ENCODE measurements at places on chromosomes 3 and 15. TPM values are rescaled to one million over a fixed set of nuclear protein-coding genes. Genes with fewer than 3 reads are reported as not detected.

DNA sequence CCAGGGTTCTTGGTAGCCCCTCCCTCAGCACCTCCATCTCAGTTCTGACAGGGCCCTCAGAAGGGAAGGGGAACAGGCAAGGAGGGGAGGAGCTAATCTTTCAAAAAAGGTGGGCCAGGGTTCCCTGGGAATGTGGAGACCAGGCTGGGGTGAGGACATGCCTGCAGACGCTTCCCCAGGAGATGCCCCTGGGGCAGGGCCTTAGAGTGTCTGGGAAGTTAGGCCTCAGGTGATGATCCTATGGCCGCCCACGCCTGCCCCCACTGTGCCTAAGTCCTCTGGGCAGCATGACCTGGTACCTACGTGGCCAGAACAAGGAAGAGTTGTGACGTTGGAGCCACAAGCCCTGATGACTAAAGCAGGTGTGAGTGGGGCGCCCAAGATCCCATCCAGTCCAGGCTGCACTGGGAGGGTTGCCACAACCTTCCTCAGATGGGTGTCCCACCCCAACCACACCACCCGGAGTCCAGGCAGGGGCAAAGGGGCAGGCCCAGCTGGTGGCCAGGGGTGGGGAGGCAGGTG lies 3.9 kb upstream of the SEMA3B start:
- H3K27me3 ChIP-seq, result no peaks in the 10 kb centered on the region
- H3K4me3 ChIP-seq, result no peak overlapping the region
- no peak for DNase-seq
- peak overlapping the region; percentile 48 for H3K27ac ChIP-seq
- H3K36me3 ChIP-seq, result no peaks in the 10 kb centered on the region

DNA sequence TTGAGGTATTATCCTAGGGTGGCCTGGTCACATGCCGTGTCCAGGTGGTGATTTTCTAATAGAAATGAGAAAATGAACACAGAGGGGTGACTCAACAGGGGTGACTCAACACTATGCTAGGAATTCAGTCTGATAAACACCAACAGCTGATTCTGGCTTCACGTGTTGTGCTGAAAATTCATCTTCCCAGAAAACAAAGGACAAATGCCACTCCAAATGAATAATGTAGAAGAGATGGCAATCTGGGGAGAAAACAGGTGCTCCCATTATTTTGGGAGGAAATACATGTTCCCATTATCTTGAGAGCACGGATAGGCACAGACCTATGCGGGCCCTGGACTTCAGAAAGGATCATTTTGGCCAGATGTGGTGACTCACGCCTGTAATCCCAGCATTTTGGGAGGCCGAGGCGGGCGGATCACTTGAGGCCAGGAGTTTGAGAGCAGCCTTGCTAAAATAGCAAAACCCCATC lies 101.2 kb upstream of the MEX3B start:
- no peak overlapping the region for H3K4me3 ChIP-seq
- H3K27ac ChIP-seq, result peak overlapping the region; percentile 77
- peaks cover 19% of the 10 kb centered on the region for H3K4me1 ChIP-seq
- H3K36me3 ChIP-seq, result peaks cover 5% of the 10 kb centered on the region

- H3K27ac ChIP-seq, result no peak overlapping the region
- no peaks in the 10 kb centered on the region for H3K4me1 ChIP-seq
- H3K27me3 ChIP-seq, result no peaks in the 10 kb centered on the region
- H3K36me3 ChIP-seq, result no peaks in the 10 kb centered on the region
- DNase-seq, result no peak
Measured at GRCh38 chr3:143883151-143883550, 34.9 kb upstream of the SLC9A9 start.

SI gene
- not detected for total RNA-seq

- H3K36me3 ChIP-seq, result no peaks in the 10 kb centered on the region
- no peak overlapping the region for H3K4me3 ChIP-seq
- H3K4me1 ChIP-seq, result no peaks in the 10 kb centered on the region
Measured at GRCh38 chr3:171234298-171235010, 207.9 kb upstream of the SLC2A2 start.

All from GM23248 (cell line).